ENCODE measurements at places on chromosomes 5 and 9.

GRCh38 chr5:124160265-124160664 lies 586.2 kb downstream of the ZNF608 start:
- no peak for DNase-seq

DNA sequence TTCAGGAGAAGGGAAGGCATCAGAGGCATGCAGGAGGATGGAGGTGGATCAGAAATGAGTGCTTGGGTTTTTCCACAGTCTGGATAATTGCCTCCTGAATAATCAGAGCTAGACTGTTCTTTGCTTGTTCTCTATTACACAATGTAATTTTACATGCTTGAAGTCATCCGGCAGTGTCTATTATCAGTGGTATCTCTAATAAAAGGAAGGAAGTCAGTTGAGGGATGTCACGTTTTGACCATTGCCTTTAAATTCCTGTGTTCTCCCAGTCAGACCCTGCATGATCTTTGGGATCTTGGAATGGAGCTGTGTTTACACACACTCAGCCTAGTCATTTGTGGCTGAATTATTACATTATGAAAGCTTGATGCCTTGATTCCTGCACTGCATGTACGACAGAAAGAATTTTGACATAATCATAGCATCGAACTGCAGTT lies 91.0 kb downstream of the PDE8B start:
- DNase-seq: no peak

DNA sequence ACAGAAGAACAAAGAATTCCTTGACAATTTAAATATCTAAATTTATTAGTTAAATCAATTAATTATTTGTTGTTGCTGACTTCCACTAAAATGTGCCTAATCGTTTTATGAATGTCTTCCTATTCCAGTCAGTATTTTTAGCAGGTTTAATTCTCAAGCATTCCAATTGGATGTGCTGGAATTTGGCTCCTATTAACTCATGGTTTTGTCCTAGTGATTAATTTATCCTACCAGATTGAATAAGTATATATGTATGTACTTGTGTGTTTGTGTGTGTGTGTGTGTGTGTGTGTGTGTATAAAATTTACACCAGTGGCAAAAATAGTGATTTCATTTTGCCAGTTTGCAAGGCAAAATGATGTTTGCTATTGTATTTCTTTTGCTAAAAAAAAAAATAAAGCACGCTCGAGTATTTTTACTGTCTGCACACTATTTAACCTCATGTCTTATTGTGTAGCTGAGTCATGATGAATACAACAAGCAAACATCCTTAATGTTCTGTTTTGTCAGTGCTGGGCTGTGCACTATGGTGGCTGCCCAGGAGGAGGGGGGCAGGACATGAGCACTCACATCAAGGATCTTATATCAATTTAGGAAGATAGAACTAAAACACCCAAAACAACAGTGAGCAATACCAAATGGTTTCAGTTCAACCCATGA lies 375.5 kb downstream of the PDE4D start:
- no peak for DNase-seq

GRCh38 chr9:86410281-86410680 lies 56.1 kb upstream of the TUT7 start:
- DNase-seq: no peak

DNA sequence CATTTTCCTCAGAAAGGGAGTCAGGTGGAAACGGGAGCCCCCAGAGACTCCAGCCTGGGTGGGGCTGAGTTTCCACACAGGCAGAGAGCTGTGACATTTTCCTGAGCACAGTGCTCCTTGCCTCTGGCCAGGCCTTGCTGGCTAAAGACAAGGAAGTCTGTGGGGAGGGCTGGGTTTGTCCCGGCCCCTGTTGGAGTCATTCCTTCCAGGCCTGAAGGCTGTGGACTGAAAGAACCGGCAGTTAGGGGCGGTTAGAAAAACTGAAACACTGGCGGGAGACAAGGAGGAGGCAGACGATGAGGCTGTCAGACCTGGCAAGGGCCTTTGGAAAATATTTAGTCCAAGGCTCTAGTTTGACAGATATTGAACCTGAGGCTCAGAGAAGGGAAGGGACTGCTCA lies 29.9 kb downstream of the COL15A1 start:
- no peak for DNase-seq

- DNase-seq: no peak
Measured at GRCh38 chr5:82050955-82051354, 79.1 kb downstream of the ATG10 start.

DNA sequence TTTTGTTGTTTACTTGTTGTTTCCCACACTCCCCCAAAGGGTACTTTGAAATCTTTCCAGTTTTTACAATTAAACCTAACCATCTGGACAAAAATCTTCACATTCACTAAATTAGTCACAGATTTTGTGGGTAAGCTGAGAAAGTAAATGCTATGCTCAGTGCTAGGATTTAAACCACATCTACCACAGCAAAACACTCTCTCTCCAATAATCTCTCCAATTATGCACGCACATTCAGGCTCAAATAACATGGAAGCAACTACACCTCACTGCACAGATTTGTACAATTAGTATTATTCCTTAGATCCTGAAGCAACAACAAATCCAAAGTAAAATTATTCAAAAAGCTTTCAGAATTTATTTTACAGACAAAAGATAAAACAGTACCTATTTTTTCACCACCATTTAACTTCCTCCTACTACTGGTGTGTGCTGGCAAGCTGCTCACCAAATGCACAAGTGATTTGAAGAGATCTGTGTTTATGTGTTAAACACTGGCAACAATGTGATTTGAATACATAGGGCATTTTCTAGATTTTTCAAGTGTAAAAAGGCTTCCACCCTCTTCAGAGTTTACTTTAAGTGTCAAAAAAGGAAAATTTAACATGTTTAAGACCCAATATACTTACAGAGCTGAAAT lies 16.6 kb downstream of the ZNF608 start:
- no peak for DNase-seq

- no peak for DNase-seq
Measured at GRCh38 chr5:83547161-83547560, 75.6 kb downstream of the VCAN start.

GRCh38 chr5:74976651-74977050 lies 75.7 kb downstream of the GCNT4 start:
- DNase-seq: no peak
